Activated gamma-delta T cell treated with anti-CD3 and anti-CD28 coated beads, Interleukin-2, amount 50 U/mL, for 16 hours (primary cell): ENCODE measurements at places on chromosomes 1 and 21.

GRCh38 chr1:32948905-32949304, 15.7 kb downstream of the RNF19B start:
- DNase-seq, result no peak

DNA sequence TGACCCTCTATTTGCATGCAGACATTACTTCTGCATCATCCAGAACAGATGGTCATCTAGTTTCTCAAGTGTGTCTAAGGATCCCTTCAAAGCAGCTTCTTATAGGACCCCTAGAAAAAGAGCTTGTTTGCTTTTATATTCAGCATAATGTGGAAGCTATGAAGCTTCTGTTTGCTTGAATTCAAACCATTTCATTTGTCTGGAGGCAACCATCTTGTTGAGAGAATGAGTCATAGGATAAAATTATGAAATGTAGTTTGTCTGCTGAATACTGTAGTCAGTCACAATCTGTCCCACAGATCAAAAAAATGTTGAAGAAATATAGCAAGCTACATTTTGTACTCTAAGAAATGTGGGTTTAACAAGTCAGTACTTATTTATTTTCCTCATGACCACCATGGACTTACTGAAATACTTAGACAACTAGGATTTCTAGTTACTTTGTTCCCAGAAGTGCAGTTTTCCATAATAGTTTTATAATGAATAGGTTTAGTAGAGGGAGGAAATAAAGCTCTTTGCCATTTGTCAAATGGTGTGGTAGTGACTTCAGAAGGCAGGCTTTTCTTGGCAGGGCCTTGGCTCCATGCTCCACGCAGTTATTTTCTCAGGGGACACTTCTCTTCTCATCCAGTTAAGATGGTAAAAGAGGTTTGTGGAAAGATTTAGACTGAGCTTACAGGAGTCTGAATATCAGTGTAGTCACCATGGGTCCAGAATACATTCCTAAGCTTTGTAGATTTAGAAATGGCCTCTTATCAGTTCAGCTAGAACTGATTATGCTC, 74.8 kb upstream of the DEPDC1 start:
- DNase-seq, result no peak

- no peak for DNase-seq
Observed at GRCh38 chr1:163055005-163055404, 14.2 kb upstream of the RGS4 start.

- no peak for DNase-seq
Observed at GRCh38 chr1:217876401-217876800, 245.3 kb downstream of the SPATA17 start.

DNA sequence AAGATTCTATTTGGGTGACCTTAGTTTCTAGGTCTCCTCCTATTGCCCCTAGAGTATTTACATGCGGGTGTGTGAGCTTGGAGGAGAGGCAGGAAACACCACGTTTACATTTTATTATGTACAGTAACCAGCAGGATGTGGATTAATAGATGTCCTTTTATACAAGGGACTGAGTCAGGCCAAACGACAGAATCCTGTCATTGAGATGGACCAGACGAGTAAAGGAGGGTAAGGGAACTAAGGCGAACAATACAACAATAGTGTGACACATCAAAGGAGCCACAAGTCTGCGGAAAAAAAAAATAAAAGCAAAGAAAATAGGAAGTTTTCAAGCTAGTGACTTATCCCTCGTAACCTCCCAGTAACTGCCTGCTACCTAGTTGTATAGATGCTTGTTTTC, 151.1 kb downstream of the GABPA start:
- no peak for DNase-seq

- no peak for DNase-seq
Observed at GRCh38 chr1:172883387-172883791, 167.4 kb downstream of the TNFSF18 start.

GRCh38 chr1:177830531-177831135, 139.2 kb downstream of the SEC16B start:
- no peak for DNase-seq

DNA sequence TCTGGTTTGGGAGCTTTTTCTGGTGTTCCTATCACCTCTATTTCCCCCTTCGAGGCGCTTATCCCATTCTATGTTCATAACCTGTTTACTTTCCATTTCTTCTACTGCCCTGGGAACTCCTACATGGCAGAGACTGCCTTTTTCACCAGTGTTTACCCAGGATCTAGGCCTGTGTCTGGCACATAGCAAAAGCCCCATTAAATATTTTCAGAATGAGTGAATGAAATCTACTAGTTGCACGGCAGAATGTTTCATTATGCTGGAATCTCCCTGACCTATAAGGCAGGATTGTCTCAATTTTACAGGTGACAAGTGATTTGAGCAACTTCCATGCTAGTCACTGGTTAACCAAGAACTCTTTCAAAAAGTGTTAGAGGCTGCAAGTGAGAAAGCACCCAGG, 70.1 kb downstream of the PGM1 start:
- DNase-seq, result no peak

- peak; percentile 48 for DNase-seq
Observed at GRCh38 chr1:13960375-13960987, 260.5 kb downstream of the PRDM2 start.

GRCh38 chr1:220926146-220926545, 46.9 kb downstream of the HLX start:
- no peak for DNase-seq

DNA sequence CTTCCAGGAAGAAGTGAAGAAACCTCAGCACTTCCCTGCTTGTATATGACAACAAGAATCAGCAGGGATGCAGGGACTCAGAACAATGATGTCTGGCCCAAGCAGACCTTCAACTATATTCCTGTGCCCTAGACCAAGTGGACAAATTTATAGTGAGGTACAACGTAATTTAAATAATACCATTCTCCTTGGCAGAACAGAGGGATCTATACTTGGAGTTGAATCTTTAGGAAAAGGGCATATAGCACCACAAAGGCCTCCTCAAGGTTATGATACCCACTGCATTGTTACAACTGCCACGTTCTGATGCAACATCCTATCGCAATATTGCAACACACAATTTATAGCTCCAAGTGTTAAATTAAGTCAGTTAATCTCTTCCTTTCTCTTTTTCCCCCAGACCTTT, 29.1 kb upstream of the GFI1 start:
- DNase-seq, result no peak

- DNase-seq, result no peak
Observed at GRCh38 chr1:44634606-44635189, 39.6 kb downstream of the TMEM53 start.

DNA sequence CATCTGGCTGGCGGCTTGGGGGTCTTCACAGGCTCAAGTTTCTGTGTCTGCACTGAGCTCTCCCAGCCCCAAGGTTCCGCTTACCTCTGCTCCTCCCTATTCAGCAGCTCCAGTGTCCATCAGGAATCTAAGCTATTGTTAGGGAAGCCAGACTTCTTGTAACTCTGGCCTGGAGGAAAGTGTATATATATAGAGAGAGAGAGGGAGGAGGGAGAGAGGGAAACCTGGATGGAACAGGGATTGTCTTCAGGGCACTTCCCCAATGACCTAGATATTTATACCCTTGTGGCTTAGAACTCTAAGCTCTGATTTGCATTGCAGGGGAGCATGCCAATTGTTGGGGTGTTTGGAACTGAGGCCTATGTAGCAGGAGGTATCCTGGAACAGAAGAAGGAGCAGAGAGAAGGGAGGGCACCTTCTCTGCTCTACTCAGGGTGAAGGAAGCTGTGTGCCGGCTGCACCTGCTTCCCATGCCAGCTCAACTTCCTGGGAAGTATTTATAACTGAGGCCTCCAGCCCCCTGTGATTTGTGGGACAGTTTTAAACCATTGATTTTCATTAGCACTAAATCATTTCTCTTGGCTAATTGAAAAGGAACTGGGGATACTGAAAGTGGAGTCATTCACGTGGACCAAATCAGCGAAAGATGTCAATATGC, 70.9 kb downstream of the NAV1 start:
- no peak for DNase-seq

GRCh38 chr1:30818568-30819243, 61.1 kb upstream of the LAPTM5 start:
- DNase-seq, result no peak

GRCh38 chr21:35325953-35326352, 276.9 kb upstream of the RUNX1 start:
- no peak for DNase-seq

GRCh38 chr1:22893292-22893691, 79.4 kb downstream of the LACTBL1 start:
- DNase-seq, result no peak

GRCh38 chr1:218156595-218156994, 128.5 kb upstream of the RRP15 start:
- DNase-seq, result no peak

- DNase-seq, result no peak
Observed at GRCh38 chr1:175376194-175376593, 183.6 kb upstream of the KIAA0040 start.

DNA sequence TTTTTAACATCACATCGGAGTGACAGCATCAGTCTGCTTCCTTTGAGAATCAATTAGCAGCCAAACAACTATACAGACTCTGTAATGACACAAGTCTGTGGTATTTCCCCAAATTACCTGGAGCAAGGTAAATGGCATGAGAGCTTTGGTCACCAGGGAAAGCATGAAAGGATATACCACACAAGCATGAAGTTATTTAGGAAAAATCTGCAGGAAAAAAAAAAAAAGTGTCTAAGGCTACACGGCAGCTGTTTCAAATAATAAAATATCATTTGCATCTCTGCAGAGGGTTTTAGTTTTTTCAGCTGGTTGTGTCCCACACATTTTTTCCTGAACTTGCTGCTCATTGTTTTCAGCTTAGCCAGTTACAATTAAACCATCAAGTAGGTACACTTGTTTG, 234.7 kb downstream of the TTLL7 start:
- DNase-seq, result no peak

DNA sequence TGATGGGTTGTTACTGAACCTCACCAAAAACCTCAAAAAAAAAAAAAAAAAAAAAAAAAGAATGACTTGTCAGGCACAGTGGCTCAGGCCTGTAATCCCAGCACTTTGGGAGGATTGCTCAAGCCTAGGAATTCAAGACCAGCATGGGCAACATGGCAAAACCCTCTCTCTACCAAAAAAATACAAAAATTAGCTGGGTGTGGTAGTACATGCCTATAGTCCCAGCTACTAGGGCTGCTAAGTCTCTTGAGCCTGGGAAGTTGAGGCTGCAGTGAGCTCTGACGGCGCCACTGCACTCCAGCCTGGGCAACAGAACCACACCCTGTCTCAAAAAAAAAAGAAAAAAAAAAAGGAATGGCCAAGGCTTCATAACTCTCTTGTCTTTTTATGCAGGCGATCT, 11.1 kb downstream of the CHAF1B start:
- DNase-seq, result no peak

- DNase-seq, result no peak
Observed at GRCh38 chr1:231779081-231779480, 152.5 kb downstream of the DISC1 start.

- DNase-seq, result no peak
Observed at GRCh38 chr1:42730002-42730401, 10.0 kb downstream of the CLDN19 start.

- DNase-seq, result no peak
Observed at GRCh38 chr21:35044770-35045541, 4.1 kb downstream of the RUNX1 start.

- no peak for DNase-seq
Observed at GRCh38 chr1:92901699-92902405, 59.4 kb downstream of the DIPK1A start.

DNA sequence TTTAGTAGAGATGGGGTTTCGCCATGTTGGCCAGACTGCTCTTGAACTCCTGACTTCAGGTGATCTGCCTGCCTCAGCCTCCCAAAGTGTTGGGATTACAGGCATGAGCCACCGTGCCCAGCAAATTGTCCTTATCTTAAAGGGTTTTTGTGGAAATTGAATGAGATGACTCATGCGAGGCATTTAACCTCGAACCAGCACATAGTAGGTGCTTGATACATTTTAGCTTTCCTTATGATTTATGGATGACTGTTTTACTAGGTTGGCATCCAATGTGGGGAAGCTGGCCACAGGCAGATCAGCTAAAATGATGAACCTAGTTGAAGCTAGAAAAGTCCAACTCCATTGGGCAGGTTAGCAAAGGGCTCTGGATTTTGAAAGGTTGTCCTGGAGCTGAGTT, 1.4 kb upstream of the COL9A2 start:
- no peak for DNase-seq

DNA sequence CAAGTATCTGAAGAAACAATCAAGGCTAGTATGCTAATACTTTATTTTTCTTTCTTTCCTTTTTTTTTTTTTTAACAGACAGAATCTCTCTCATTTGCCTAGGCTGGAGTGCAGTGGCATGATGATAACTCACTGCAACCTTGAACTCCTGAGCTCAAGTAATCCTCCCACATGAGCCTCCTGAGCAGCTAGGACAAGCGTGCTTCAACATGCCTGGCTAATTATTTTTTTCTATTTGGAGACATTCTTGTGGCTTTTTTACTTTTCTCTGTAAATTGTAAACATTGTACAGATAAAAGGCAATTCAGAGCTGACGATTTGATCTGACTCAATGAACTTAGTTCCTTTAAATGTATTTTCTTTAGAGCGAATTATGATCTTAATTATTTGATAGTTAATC, 41.4 kb downstream of the CCDC18 start:
- no peak for DNase-seq

GRCh38 chr1:19552291-19553010, 67.1 kb upstream of the CAPZB start:
- DNase-seq, result no peak

GRCh38 chr21:36087362-36088138, 17.7 kb downstream of the CBR1 start:
- DNase-seq, result no peak

DNA sequence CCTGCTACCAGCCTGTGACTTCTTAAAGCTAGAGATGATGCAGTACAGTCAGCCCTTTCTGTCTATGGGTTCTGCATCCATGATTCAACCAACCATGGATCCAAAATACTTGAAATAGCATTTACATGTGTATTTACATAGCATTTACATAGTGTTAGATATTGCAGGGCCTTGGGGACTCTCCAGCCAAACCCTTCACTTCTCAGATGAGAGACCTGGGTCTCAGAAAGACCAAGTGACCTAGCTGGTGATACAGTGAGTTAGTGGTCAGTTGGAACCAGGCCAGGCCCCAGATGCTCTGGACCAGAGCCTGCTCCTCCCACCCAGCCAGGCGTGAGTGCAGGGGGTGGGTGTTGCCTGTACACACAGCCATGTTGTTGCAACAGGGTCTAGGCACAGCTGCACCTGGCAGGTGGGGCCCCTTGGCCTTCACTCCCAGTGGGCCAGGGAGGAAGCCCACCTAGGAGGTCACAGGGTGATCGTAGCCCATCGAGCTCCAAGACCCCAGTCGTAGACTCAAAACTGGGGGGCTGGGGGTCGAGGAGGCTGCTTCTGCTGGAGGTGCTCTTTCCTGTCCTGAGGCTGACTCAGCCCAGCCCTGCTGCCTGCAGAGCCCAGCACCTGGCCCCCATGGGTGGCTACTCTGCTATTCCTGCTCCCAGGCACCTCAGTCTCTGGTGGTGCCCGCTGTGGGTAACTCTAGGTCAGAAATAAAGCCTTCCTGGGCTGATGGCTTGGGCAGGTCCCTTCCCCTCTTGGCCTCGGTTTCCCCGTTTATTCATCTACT, 7.7 kb downstream of the TMEM61 start:
- DNase-seq, result no peak
